ENCODE measurements at places on chromosomes 7 and 10.

- no peak for DNase-seq
Measured at GRCh38 chr10:57165671-57166070, 804.6 kb upstream of the ZWINT start.

- DNase-seq: no peak
Measured at GRCh38 chr10:89086801-89087521, 96.4 kb downstream of the FAS start.

- no peak for DNase-seq
Measured at GRCh38 chr7:22601812-22602565, 102.0 kb upstream of the STEAP1B start.

DNA sequence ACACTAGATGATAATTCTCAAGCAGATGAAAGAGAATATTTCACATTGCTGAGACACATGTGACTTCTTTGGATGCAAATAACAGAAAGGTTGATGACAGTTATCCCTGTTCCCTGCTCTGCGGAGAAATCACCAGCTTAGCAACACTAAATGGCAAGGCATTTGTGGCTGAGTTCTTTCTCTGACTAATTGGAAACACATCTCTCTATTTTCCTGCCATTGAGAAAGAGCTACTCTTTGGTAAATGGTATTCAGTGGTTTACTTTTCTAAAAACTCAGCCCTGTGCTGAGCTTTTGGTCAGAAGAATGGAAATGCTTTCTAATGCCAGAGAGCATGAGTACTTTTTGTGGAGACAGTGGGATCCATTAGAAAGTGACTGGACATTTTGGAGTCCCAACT lies 771.4 kb downstream of the LRMDA start:
- no peak for DNase-seq

DNA sequence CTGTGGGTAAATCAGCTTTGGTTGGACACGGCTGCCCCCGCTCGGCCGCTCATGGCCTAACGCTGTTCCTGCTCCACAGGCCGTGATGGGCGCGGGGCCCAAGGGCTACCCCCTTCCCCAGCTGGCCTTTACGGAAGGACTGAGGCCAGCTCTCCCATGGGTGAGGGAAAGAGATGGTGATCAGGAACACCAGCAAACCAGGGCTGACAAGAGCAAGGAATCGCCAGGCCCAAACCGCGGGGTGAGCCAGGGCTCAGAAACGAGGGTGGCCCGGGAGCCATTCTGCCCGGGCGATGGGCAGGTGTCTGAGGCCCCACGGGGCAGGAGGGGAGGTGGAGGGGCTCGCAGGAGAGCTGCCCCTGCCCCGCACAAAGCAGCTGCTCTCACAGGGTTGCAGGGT lies 26.6 kb downstream of the GPER1 start:
- DNase-seq: no peak

GRCh38 chr10:124206616-124207015 lies 113.2 kb upstream of the CHST15 start:
- no peak for DNase-seq

- DNase-seq: no peak
Measured at GRCh38 chr7:148348466-148348865, 242.1 kb upstream of the C7orf33 start.

- DNase-seq: no peak
Measured at GRCh38 chr7:136956671-136957070, 88.2 kb downstream of the CHRM2 start.

- no peak for DNase-seq
Measured at GRCh38 chr10:48655411-48656240, 29.0 kb upstream of the WDFY4 start.

- no peak for DNase-seq
Measured at GRCh38 chr10:6054884-6055283, 7.3 kb downstream of the IL2RA start.

GRCh38 chr10:130016095-130016494 lies 52.0 kb upstream of the EBF3 start:
- no peak for DNase-seq

- DNase-seq: no peak
Measured at GRCh38 chr10:120415709-120416330, 41.2 kb upstream of the PLPP4 start.

DNA sequence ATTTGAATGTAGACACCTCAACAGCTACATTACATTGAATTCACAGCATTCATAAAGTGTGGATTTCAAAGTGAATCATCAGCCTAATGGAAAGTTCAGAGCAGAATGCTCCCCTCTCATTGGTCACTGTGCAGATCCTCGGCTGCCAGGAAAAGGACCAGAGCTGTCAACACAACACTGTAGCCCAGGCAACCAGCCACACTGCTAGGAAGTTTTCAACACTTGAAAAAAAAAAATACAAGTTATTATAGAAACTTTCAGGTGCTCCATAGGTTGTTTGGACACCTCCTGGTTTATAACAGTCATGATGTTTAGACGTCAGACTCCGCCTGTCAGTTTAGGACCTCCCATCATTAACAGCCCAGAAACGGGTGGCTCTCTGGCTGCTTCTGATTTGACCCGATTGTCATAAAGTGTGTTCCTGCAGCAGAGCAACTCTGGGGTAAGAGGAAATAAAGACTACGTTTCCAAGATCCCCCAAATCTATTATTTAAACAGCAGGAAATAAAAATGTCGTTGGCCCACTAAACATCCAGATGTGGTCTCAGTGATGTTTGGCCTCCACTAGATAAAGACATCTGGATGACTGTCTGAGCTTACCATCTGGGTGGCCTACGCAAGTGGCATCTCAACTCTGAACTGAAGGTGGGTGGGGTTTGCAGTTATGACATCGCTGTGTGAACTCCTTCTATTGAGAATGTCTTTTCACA lies 117.4 kb downstream of the CABCOCO1 start:
- peak; percentile 20 for DNase-seq

- DNase-seq: no peak
Measured at GRCh38 chr7:122182081-122182480, 38.0 kb upstream of the AASS start.

DNA sequence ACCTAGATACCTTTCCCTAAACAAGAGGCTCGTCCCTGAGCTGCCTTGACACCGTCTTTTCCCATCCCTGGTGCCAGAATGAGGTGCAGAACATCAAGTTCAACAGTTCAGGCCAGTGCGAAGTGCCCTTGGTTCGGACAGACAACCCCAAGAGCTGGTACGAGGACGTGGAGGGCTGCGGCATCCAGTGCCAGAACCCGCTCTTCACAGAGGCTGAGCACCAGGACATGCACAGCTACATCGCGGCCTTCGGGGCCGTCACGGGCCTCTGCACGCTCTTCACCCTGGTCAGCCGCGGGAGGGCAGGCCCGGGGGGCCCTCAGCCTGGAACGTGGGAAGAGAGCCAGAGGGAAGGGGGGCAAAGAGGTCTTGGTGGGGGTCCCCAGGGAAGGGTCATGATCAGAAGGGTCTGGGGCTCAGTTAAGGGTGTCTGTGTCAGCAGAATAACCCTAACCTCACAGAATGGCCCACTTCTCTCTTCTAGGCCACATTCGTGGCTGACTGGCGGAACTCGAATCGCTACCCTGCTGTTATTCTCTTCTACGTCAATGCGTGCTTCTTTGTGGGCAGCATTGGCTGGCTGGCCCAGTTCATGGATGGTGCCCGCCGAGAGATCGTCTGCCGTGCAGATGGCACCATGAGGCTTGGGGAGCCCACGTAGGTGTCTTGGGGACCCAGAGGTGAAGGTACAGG lies 16.8 kb downstream of the SMO start:
- no peak for DNase-seq

GRCh38 chr10:1737222-1738061 lies at the start of gene ADARB2:
ADARB2 (minus strand) TSS chr10:1737525.
- no peak for DNase-seq

GRCh38 chr7:155506854-155507337 lies 39.5 kb downstream of the CNPY1 start:
- no peak for DNase-seq

DNA sequence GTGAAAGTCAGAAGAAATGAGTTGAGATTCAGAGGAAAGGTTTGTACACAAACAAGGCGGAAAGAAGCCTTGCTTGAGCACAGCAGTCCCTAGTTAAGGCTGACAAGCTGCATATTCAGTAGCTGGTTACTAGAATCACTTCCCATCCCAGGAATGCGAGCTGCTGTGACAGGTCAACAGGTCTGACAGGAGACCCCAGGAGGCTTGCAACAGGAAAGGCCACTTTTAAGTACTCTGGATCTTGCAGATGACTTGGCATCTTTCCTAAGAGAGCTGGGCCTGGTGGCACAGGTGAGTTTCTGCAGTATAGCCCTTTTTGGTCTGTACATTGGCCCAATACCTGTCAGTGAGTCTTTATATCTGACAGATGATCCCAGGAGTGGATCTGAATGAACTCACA lies 35.7 kb upstream of the UNC5B start:
- no peak for DNase-seq

DNA sequence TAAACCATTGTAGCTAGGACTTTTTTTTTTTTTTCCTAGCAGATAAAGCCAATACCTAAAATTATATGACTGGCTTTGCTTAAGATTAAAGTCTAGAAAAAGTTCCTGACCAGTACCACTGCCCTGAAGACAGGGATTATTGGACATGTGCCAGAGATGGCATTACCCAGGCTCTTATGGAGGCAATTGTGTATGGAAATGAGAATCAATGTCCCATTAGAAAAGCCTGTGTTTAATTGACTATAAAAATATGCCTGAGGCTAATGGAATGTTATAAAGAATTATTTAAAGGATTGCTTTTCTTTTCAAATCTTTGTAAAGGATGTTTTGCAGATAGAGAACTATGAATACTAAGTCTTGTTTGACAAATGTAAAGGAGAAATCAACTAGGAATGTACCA lies 196.7 kb downstream of the ANK3 start:
- DNase-seq: no peak

DNA sequence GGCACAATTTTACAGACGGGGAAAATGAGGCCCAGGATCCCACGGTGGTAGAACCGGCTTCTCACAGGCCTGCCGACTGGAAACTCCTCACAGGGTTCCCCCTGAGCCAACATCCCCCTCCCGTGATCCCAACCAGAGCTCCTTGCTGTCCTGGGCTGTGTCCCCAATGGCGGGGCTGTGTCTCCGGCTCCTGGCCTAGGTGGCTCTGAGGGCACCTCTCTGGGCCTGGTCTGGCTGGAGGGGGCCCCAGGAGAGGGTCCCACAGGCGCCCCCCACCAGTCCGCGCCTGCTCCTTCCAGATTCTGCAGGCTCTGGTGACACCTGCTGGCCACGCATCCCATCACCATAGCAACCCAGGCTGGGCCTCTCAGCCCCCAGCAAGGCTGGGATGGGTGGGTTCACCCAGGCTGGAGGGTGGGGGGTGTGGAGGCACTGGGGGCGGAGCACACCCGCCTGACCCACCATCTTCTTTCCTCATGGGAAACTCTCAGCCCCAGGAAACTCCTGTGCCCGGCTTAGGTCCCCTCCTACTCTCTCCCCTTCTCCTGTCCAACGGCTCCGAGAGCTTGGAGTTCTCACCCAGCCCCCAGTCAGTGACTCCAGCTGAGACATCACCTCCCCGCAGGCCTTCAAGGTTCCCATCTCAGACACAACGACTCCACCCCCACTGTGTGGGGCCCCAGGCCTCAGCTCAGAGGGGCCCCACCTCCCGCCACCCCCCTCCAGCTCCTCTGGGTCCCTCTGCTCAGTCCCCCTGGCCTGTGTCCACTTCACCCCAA lies 27.1 kb upstream of the TNRC18 start:
- no peak for DNase-seq

DNA sequence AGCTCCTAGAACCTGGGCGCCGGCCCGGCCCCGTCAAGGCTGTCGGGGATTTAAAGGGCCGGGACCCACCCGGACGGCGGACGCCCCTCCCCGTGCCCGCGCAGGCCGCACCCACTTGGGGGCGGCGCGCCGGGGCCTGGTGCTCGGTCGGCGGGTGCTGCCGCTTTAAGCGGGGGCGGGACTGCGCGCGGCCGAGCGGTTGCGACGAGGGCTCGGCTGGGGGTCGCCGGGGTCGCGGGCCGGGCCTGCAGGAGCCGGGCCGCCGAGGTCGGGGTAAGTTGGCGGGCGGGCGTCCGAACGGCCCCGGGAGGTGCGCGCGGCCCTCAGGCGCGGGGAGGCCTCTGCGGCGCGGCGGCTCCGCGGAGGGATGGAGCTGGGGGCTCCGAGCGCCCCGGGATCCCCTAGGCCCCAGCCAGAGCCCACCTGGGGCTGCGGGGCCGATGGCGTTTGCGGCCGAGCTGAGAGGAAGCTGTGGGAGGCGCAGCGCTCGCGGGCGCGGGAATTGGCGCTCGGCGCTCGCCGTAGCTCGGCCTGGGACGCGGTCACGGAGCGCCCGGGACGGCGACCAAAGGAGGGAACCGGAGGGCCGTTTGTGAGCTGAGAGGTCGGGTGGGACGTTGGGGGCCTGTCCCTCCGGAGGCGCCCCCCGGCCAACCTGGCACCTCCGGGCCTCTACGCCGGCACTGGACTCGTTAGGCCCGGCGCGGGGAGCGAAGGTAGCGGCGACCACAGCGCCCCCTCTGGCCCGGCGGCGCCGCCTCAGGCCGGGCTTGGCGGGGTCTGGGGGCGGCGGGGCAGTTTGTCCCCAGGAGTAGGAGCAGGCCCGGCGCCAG lies at the start of gene TRRAP:
Gene TRRAP, plus strand, starts transcription at position 168 of the 833 bp plus-strand sequence. CDS start 2,619 bp downstream, outside the sequence.
- peak; percentile 57 for DNase-seq

GRCh38 chr10:113402602-113403001 lies 150.3 kb upstream of the HABP2 start:
- DNase-seq: no peak

- no peak for DNase-seq
Measured at GRCh38 chr10:75165684-75166622, 44.6 kb upstream of the VDAC2 start.

DNA sequence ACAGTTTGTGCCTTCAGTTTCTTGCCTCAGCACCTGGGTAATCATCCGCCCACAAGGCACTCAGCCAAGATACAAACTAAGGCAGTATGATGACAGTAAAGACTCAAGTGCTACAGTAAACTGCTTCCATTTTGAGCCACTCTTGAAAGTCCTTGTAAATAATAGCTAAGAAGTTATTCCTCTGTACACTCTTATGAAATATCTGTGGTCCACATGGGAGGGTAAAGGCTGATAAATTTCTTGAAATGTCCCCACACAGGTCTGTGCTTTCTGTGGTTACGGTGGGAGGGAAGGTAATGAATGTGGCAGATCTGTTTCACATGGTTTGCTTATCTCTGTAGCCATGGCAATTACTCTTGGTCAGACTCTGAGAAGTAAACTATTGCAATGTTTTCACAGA lies 551.0 kb upstream of the ZWINT start:
- DNase-seq: no peak

DNA sequence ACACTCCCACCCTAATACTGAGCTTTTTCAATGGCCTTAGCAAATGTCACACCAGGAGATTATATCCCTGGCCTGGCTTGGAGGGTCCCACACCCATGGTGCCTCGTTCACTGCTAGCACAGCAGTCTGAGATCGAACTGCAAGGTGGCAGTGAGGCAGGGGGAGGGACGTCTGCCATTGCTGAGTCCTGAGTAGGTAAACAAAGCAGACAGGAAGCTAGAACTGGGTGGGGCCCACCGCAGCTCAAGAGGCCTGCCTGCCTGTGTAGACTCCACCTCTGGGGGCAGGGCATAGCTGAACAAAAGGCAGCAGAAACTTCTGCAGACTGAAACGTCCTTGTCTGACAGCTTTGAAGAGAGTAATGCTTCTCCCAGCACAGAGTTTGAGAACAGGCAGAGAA lies 338.9 kb upstream of the MBL2 start:
- DNase-seq: no peak

DNA sequence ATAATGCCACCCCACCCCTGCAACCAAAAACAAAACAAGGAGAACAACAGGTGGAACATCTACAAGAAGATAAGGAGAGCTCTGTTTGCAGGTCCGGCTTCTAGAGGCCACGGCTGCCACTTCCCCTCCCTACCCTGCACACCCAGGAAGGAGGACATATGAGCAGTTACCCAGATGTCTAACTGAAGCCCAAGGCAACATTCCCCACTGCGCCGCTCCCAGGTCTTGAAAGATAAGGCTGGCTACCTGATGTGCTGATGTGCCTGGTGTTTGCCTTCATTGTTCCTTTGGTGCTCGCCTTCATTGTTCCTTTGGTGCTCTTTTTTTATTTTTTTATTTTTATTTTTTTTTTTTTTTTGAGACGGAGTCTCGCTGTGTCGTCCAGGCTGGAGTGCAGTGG lies 21.0 kb downstream of the HPS6 start:
- DNase-seq: no peak
